ENCODE measurements at places on chromosomes 7 and 10. TPM values are rescaled to one million over a fixed set of nuclear protein-coding genes. Genes with fewer than 3 reads are reported as not detected.

The CCDC172 gene
- total RNA-seq, result not detected

The SPDYE11 gene
- total RNA-seq, result not detected

The ALOX5 gene
- 23.1 TPM for total RNA-seq

The HOXA10 gene
- total RNA-seq, result not detected

The CALML5 gene
- total RNA-seq, result not detected

The MUC12 gene
- 0.85 TPM for total RNA-seq

The AGAP6 gene
- 15.9 TPM for total RNA-seq

The TUBB8 gene
- total RNA-seq, result not detected

The SLC13A1 gene
- not detected for total RNA-seq

GRCh38 chr10:22634093-22634492 is 80.3 kb downstream of the PIP4K2A start:
- no peaks in the 10 kb centered on the region for H3K36me3 ChIP-seq
- no peak overlapping the region for H3K4me3 ChIP-seq
- no peaks in the 10 kb centered on the region for H3K27me3 ChIP-seq
- no peak overlapping the region for H3K27ac ChIP-seq
- peaks cover 13% of the 10 kb centered on the region for H3K4me1 ChIP-seq
- DNase-seq, result no peak

DNA sequence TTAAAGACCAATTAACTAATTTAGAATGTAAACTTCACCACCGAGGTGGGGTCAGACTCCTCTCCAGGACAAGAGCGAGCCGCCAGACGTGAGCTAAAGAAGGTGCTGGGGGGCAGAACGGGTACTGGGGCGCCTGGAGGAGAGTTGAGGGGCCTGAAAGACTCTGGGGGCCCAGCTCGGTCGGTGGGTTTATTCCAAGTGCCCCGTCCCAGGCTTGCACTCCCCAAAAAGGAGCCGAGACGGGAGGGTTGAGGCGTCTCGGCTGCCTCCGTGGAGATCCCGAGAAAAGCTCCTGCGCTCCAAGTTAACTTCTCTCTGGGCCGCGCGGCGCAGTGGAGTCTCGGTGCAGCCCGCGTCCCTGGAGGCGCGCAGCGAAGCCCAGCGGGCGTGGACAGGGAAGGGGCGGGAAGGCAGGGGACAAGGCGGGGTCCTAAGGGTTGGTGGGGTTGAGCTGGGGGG is 553.3 kb downstream of the TFEC start:
- no peak overlapping the region for H3K27ac ChIP-seq
- no peaks in the 10 kb centered on the region for H3K4me1 ChIP-seq

DNA sequence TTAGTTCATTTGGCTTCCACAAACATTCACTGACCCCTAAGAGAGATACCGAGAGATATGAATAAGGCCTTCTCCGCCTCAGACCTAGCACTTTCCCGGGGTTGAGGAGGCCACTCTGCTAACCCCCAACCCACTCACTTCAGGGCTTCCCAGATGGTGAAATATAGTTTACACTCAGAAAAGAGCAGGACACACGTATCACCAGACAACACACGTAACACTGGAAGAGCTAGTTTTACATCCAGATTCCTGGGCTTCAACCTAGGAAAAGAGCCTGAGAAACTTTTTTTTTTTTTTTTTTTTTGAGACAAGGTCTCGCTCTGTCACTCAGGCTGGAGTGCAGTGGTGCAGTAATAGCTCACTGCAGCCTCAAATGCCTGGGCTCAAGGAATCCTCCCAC is 15.2 kb upstream of the DLG5 start:
- H3K4me3 ChIP-seq, result no peak overlapping the region
- DNase-seq, result no peak
- no peaks in the 10 kb centered on the region for H3K36me3 ChIP-seq
- H3K27ac ChIP-seq, result no peak overlapping the region
- H3K4me1 ChIP-seq, result peaks cover 11% of the 10 kb centered on the region

- DNase-seq, result no peak
- peak within 1 kb of the TSS; percentile 63 for H3K4me3 ChIP-seq
- H3K4me1 ChIP-seq, result no peaks in the 10 kb centered on the region
Observed at GRCh38 chr7:103989200-103989784, at the start of gene RELN. Gene RELN (minus strand): TSS chr7:103989658. CDS start chr7:103989356, 302 bp downstream.

DNA sequence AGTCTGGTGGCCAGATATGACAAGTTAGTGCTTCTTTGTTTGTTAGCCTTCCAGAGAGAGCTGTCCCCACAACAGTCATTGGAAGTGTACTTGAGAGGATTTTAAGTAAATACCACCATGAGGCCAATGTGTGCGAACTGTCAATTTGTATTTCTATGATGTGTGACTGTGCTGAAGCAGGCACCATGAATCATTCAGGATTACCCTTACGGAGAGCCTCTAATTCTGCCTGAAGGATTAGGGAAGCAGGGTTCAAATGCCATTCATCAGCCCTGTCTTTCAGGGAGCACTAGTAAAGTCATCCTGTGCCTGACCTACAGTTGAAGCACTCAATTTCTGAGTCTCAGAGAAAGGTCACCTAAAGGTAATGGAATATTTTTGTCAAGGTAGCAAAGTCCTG is 109.3 kb downstream of the GATA3 start:
- no peak overlapping the region for H3K27ac ChIP-seq
- H3K27me3 ChIP-seq, result no peaks in the 10 kb centered on the region
- H3K4me1 ChIP-seq, result no peaks in the 10 kb centered on the region
- no peaks in the 10 kb centered on the region for H3K36me3 ChIP-seq
- H3K4me3 ChIP-seq, result no peak overlapping the region

DNA sequence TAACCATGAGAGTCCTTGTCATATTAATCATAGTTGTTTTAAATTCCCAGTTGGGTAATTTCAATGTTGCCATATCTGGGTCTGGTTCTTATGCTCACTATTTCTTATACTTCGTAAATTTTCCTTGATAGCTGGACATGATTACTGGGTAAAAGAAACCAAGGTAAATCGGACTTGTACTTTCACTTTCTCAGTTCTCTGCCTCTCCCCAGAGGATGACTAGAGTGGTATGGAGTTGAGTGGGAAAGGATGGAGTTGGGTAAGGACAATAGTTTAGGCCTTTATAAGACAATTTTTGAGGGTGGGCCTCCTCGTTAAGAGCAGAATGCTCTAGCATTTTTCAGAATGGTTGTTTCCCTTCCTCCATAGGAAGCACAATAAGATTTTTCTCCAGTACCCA is 106.1 kb downstream of the CRPPA start:
- DNase-seq, result no peak
- H3K27ac ChIP-seq, result no peak overlapping the region
- no peaks in the 10 kb centered on the region for H3K4me1 ChIP-seq
- no peaks in the 10 kb centered on the region for H3K27me3 ChIP-seq
- no peak overlapping the region for H3K4me3 ChIP-seq

DNA sequence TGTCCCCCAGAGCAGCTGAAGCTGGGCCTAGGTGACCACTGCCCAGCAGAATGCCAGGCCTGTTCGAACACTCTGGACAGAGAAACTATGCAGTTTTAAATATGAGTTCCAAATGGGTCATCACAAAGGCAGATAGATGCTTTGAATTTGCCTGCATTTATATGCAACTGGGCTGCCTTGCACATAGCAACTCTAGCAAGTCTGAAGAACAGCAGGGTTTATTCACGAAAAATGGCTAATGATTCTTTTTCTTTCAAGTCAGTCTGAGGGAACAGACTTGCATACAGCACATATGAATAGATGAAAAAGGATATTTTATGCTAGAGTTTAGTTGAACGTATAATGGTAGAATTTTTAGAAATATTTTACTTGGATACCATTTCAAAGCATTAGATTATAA is 68.5 kb downstream of the SLC35B4 start:
- DNase-seq, result no peak
- no peaks in the 10 kb centered on the region for H3K4me1 ChIP-seq
- H3K4me3 ChIP-seq, result no peak overlapping the region
- no peak overlapping the region for H3K27ac ChIP-seq

- DNase-seq, result no peak
- peak within 1 kb of the TSS; percentile 63 for H3K27ac ChIP-seq
- no peaks in the 10 kb centered on the region for H3K27me3 ChIP-seq
- H3K4me1 ChIP-seq, result no peaks in the 10 kb centered on the region
- no peaks in the 10 kb centered on the region for H3K36me3 ChIP-seq
- peak within 1 kb of the TSS; percentile 49 for H3K4me3 ChIP-seq
Observed at GRCh38 chr10:95756041-95756761, at the start of gene ENTPD1. Gene ENTPD1 (plus strand): TSS chr10:95756163. CDS start chr10:95756240, 77 bp downstream.

GRCh38 chr7:114183311-114184088 is 231.1 kb upstream of the FOXP2 start:
- no peak for DNase-seq
- H3K27ac ChIP-seq, result no peak overlapping the region
- no peaks in the 10 kb centered on the region for H3K36me3 ChIP-seq
- H3K4me1 ChIP-seq, result no peaks in the 10 kb centered on the region

GRCh38 chr10:4354382-4354812 is 471.6 kb upstream of the AKR1E2 start:
- no peak for DNase-seq
- H3K36me3 ChIP-seq, result no peaks in the 10 kb centered on the region
- H3K27ac ChIP-seq, result peak overlapping the region; percentile 76
- H3K4me3 ChIP-seq, result no peak overlapping the region
- no peaks in the 10 kb centered on the region for H3K27me3 ChIP-seq
- peaks cover 7% of the 10 kb centered on the region for H3K4me1 ChIP-seq

GRCh38 chr7:127534636-127535035 is 50.8 kb downstream of the GCC1 start:
- no peak overlapping the region for H3K4me3 ChIP-seq
- H3K36me3 ChIP-seq, result no peaks in the 10 kb centered on the region
- H3K27me3 ChIP-seq, result no peaks in the 10 kb centered on the region
- H3K27ac ChIP-seq, result no peak overlapping the region
- DNase-seq, result no peak

- no peak overlapping the region for H3K4me3 ChIP-seq
- H3K4me1 ChIP-seq, result no peaks in the 10 kb centered on the region
- no peak overlapping the region for H3K27ac ChIP-seq
- peaks cover 9% of the 10 kb centered on the region for H3K36me3 ChIP-seq
- no peak for DNase-seq
- no peaks in the 10 kb centered on the region for H3K27me3 ChIP-seq
Observed at GRCh38 chr7:2260820-2261219, 18.8 kb downstream of the NUDT1 start.

Measured in ascending aorta (tissue), 2 donors.